ENCODE measurements at places on chromosomes 5 and 9.

DNA sequence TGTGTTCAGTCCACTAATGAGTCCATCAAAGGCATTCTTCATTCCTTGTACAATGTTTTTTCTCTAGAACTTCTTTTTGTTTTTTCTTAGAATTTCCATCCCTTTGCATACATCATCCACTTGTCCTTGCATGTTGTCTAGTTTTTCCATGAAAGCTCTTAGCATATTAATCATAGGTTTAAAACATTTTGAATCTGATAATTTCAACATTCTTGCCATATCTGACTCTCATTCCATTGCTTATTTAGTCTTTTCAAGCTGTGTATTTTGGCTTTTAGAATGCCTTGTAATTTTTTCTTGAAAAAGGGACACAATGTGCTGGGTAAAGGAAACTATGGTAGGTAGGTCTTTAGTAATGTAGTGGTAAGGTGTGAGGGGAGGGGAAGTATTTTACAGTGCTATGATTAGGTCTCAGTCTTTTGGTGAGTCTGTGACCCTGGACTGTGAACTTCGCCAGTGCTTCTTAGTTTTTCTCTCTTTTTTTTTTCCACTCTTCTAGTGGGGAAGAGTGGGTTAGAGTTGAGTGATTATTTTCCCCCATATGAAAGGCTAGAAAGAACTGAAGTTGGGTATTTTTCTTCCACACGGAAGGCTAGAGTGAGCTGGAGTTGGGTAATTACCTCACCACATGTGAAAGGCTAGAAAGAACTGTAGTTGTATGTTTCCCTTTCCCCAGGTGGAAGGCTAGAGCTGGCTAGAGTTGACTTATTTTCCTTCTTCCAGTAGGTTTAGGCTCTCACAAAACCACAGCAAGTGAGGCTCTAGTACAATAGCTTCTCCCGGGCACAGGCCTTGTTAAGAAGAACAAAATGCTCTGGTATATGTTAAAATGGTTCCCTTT is 172.1 kb downstream of the SNX18 start:
- DNase-seq: no peak

DNA sequence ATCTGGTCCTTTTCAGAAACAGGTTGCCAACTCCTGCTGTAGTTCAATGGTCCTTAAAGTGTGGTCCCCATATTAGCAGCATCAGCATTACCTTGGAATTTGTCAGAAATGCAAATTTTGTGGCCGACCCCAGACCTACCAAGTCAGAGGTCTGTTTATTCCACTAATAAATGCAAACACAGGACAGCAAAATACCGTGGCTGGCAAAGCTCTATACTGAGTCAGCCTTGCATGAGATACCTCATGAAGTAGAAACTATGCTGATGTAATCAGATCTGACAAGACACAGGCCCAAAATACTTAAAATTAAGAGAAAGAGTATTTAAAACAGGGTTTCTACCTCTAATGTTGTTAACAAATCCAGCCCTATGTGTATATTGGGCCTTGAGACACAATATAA is 3.0 kb downstream of the GOLM1 start:
- no peak for DNase-seq

DNA sequence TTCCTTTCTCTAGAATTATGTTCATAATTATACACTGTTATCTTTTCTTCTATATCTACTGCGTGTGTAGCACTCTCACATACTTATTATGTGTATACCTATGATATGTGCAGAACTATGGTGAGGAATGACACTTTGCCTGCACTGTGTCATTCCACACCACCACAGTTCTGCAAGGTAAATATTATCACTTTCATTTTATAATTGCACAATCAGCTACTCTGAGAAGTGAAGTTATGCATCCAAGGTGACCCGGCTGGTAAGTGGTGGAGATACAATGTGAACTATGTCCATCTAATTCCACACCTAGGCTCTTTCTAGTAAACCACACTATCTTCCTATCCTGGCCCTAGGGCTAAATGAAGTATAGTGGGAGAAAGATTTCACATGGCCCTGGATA is 170.1 kb upstream of the ATP10B start:
- no peak for DNase-seq

- no peak for DNase-seq
Measured at GRCh38 chr5:178695556-178695955, 34.9 kb downstream of the ZNF354A start.

- DNase-seq: no peak
Measured at GRCh38 chr5:35741126-35741716, 115.5 kb upstream of the IL7R start.

- DNase-seq: no peak
Measured at GRCh38 chr9:20549053-20549452, 73.2 kb downstream of the MLLT3 start.

GRCh38 chr5:109164001-109164400 is 245.8 kb downstream of the PJA2 start:
- DNase-seq: no peak

GRCh38 chr5:137126829-137127228 is 372.3 kb downstream of the SPOCK1 start:
- no peak for DNase-seq

DNA sequence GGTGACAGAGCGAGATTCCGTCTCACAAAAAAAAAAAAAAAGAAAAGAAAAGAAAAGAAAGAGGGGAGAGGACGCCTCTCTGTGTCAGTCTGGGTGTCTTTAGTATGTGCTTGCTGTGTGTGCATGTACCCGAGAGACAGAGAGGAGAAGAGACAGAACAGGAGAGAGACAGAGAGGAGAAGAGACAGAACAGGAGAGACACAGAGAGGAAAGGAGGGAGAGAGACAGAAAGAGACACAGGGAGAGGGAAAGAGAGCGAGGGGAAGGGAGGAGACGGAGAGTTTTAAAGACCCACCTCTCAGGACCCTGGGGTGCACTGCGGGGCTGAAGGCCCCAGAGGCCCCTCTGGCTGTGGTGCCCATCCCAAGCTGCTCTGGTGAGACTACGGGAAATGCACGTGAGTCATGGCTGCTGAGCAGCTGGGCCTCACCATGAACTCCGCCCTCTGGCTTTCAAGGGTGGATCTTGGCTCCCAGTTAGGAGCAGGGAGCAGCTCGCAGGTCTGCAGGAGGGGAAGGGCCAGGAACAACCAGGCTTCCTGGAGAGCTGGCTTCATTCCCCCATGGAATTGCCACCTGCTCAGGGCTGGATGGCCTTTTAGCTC is 7.9 kb downstream of the SLC6A3 start:
- no peak for DNase-seq

DNA sequence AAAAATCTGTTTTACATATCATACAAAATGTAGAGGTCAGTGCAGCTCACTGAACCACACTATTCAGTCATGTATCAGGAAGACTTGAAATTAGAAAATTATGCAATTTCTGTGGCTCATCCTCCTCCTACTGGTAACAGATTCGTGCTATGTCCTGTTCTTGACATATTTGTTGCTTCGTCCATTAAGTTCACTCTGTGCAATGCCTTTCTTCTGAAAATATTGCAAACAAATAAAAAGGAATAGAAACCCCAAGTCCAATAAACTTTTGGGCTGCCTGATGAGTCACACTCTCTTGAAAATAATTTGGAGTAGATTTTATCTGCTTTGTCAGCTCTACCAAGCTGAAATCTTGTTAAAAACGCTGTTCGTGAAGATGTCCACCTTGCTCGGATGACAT is 391.2 kb downstream of the RAB3C start:
- no peak for DNase-seq

DNA sequence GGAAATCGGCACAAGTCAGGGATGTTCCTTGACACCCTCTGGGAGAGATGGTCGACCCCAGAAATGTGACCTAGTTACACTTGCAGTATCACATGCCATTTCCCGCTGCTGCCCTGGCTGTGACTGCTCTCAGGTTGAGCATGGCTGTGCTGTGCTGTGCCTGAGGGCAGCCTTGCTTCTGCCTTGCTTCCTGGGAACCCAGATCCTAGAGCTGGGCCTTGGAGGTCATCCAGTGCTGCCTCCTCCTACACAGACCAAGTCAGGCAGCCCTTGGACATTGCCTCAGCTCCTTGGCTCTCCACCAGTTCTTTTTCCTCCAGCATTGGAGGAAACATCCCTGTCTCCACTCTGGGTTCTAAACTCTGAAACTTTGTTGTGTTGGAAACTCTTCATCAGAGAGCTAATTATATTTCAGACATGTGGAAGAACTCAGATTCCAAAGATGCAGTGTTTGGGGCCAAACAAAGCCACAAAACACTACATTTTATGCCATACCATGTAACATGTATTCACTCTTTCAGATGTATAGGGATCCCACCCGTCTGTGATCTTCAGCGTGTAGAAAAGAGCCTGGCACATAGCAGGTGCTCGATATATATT is 6.1 kb downstream of the MAMDC2 start:
- no peak for DNase-seq

- DNase-seq: no peak
Measured at GRCh38 chr5:107813559-107813958, 142.8 kb upstream of the EFNA5 start.

DNA sequence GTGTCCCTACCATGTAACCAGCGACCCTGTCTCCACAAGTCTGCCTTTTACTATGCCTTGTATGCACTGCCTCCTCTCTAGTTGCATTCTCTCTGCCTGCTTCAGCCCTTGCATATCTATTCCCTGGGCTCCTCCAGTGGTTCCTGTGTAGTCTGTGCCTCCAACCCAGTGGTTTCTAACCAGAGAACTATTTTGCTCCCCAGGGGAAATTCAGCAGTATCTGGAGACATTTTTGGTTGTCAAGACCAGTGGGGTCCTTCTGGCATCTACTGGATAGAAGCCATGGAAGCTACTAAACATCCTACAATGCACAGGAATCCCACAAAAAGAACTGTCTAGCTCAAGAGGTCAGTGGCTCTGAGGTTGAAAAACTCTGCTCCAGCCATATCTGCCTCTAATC is 224.1 kb upstream of the RASEF start:
- DNase-seq: no peak

DNA sequence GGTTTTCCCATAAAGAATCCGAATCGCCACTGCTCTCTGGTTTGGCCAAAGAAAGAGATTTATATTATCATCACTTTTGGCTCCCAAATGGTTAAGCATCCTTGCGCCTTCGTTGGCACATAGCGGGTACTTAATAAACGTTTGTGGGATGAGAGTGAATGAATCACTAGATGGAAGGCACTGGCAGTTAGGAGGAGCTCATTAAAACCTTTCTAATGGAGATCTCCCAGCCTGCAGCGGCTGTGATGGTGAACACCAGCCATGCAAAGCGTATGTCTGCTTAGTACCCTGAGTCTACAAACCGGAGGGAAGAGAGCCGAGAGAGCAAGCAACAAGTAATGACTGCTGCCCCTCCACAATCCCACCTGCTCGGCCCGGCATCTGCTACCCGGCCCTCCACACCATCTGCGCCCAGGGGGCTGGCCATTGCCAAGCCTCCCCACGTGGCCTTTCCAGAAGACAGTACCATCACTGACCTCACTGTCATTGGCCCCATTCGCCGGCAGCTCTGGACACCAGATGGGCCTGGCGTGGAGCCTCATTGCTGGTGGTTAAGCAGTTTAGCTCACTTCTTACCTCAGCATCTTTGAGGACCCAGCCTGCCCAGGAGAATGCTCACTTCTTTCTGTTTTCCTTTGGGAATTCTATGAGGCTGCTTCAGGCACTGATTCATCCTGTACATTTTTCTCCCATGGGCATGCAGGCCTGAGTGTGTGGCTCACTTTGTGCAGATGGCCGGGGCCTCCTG is 39.3 kb upstream of the ANKRD33B start:
- DNase-seq: no peak

DNA sequence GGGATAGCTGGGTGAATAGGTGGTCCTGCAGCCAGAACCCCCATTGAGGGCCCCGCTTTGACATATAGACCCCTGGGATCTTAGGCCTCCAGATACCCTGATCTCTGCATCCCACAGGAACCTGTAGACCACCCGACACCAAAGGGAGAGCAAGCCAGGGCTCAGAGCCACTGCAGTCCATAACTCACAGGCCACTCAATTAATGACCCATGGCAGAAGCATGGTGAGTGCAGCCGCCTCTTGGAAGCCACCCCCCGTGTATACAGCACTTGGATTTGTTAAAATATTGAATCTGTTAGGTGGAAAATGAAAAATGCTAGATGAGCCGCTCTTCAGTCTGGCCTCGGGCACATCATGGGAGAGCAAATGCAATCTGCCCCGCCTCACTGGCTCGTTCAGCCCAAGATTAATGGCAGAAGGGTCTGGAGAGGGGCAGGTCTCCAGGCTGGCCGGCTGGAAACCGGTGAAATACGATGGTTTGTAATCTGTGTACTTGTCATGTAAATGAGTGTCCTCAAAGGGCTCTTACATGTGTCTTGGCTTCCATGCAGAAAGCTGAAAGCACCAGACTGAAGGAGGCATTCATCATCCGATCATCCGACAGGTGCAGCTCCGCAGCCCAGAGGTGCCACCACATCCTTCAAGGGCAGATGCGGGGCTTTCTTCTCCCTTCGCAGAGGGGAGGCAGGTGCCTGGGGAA is 111.3 kb downstream of the OLFM1 start:
- DNase-seq: no peak

- DNase-seq: no peak
Measured at GRCh38 chr9:95201206-95201605, 116.3 kb downstream of the FANCC start.

GRCh38 chr5:110105692-110106091 is 416.0 kb downstream of the MAN2A1 start:
- no peak for DNase-seq

- no peak for DNase-seq
Measured at GRCh38 chr9:114894206-114894605, 36.2 kb downstream of the TNFSF8 start.

GRCh38 chr9:69028754-69029153 is 6.8 kb upstream of the FXN start:
- DNase-seq: no peak

- no peak for DNase-seq
Measured at GRCh38 chr9:136111190-136111589, 7.5 kb downstream of the TMEM250 start.

GRCh38 chr5:122439645-122440044 is 127.6 kb downstream of the SNCAIP start:
- DNase-seq: no peak

DNA sequence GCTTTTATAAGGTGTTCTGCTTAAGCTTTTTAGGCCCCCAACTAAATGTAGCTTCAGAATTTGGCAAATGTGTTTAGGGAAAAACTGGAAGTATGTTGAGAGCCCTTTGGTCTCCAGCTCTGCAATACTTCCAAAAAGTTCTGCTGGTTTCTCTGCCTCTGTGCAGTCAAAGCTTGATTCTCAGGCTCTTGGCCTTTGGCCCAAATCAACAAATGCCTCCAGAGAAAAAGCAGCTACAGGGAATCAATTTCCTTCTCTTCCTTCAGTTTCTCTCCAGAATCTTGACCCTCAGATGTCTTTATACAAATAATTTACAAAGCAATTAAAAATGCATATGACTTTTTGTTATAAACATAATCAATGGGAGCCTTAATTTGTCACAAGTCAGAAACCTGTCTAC is 235.7 kb downstream of the COMMD10 start:
- no peak for DNase-seq

- no peak for DNase-seq
Measured at GRCh38 chr9:92977279-92977678, 30.0 kb downstream of the FGD3 start.

- DNase-seq: no peak
Measured at GRCh38 chr9:130467316-130467715, 22.6 kb downstream of the ASS1 start.

DNA sequence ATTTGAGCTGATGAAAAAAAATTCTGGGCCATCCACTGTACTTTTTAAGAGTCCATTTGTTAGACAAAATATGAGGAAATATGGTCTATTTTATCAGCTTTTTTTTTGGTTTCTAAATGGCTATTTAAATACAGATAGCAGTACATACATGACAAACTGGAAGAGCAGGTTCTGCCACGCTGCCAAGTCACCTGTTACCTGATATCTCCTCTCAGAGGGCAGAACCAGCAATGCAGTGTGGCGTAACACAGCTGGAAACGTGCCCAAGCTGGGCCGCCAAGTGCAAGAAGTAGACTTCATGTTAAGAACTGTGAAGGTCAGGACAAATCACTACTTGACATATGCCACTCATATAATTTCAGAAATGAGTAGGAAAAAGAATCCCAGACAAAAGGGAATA is 8.1 kb downstream of the MCIDAS start:
- no peak for DNase-seq
